Aorta (tissue), 5 donors: ENCODE measurements at places on chromosomes 16 and 17. TPM values are rescaled to one million over a fixed set of nuclear protein-coding genes. Genes with fewer than 3 reads are reported as not detected.

DNA sequence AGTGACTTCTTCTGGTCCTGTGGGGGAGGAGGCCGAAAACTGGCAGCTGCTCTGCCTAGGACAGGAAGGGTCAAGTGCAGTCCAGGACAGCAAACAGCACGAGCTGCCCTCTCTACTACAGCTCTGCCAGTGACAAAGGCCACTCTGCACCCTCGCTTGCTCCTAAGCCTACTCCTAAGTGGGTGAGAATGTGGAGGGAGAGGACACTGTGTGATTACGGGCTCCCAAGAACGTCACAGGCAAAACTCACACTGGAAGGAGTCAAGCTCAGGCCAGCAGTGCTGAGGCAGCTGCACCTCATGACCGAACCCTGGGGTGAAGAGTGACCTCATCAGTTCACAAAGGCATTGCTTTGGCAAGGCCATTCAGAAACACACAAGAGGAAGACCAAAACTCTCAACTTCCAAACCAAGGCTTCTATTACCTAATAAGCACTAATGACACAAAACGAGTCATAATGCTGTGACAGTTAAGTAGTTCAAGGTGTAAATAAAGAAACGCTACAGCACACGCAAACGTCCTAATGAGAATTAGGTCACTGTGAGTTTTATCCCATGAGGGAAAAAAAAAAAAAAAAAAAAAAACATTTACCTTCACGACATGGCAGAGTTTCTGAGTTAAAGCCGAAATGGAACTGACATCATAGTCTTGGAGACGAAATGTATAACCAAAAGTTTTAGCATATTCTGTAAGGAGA is 35.1 kb downstream of the MARF1 start:
- DNase-seq: no peak

GRCh38 chr17:2090804-2091534 is 36.1 kb downstream of the HIC1 start:
- DNase-seq: peak; percentile 78

DNA sequence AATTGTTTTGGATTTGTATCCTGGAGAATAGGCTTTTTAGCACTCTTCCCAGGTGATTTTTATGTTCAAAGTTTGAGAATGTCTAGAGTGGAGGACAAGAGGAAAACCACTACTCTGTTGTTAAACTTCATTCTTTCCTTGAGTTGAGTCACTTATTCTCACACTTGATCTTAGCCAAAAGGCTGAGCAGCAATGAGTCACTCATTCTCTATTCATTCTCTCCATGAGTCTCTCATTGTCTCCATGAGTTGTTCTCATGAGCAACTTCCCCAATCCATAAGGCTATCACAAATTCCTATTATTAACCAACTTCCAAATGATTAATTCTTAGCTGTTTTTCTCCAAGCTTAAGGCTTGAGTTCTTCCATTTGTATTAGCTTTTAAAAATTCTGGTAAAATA is 1393.3 kb downstream of the CDH8 start:
- no peak for DNase-seq

DNA sequence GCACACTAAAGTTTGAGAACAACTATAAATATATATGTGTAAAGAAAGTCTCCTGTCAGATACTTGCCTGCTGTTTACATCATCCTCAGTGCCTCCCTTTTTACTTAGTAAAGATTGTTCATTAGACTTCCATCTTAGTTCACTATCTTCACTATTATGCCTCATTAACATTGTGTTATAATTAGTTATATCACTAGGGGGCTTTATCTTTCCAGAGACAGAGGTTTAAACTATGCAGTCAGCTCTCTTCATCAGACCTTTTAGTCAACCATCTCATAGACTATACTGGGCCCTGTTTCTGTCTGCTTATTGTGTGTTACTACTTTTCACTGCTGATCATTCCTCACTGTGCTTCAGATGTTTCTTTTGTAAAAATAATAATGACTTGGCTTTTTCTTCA is 630.8 kb upstream of the KIF2B start:
- no peak for DNase-seq

GRCh38 chr16:86478779-86479178 is 31.5 kb upstream of the FOXF1 start:
- DNase-seq: no peak

GRCh38 chr16:21224800-21225199 is 8.7 kb upstream of the ANKS4B start:
- no peak for DNase-seq

- DNase-seq: peak; percentile 71
Observed at GRCh38 chr16:88352261-88353200, 30.2 kb upstream of the ZNF469 start.

Gene IRX3
- 1.4 TPM for total RNA-seq

Gene AP1G1
- 72.3 TPM for total RNA-seq

Gene SSTR5
- 0.26 TPM for total RNA-seq

Gene BCO1
- not detected for total RNA-seq

Gene NPIPA2
- 7.3 TPM for total RNA-seq

Gene PCGF2
- 75.5 TPM for total RNA-seq

Gene HOXB4
- total RNA-seq: 6.6 TPM

Gene KRTAP1-1
- not detected for total RNA-seq

Gene KRT17
- total RNA-seq: 3.8 TPM
